ENCODE measurements at places on chromosomes 1 and 21.

GRCh38 chr1:205340676-205341075 lies 16.0 kb downstream of the KLHDC8A start:
- no peak for DNase-seq

- no peak for DNase-seq
Observed at GRCh38 chr1:52502789-52503188, 50.1 kb downstream of the TUT4 start.

- peak; percentile 90 for DNase-seq
Observed at GRCh38 chr1:155648207-155649147, 38.5 kb downstream of the MSTO1 start.

DNA sequence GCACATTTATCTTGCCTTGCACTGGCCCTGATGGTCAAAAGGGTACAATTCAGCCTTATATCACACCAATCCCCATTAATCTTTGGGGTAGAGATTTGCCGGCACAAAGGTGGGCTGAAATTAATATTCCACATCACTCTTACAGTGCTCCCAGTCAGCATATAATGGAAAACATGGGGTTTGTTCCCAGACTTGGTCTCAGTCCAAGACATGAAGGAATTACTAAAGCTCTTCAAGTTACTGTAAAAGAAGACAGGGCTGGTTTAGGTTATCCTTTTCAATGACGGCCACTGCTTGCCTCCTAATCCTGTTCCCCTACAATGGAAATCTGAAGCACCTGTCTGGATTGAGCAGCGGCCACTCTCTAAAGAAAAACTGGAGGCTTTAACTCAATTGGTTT lies 160.7 kb downstream of the IER5 start:
- no peak for DNase-seq

GRCh38 chr21:45551783-45552695 lies 9.8 kb upstream of the SLC19A1 start:
- DNase-seq: no peak

- DNase-seq: no peak
Observed at GRCh38 chr1:240797050-240797449, 185.1 kb upstream of the GREM2 start.

GRCh38 chr1:169885207-169885606 lies 8.5 kb downstream of the SCYL3 start:
- peak; percentile 41 for DNase-seq

DNA sequence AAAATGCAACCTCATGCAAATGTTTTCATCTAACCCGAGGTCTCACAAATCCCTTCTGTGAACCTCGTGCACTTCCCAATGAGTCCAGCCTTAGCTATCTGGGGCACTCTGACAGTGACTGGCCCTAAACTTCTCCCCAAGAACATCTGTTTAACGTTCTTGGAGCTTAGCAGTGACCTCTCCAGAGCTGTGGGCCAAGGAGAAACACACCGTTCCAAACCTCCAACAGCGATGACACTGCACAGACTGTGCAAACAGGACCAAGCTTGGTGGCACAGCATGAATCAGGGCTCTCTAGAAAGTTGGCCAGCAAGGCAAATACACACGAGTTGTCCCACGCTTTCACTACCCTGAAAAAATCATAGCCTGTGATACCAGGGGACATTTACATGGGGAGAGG lies 15.8 kb downstream of the BEND5 start:
- DNase-seq: peak; percentile 57

DNA sequence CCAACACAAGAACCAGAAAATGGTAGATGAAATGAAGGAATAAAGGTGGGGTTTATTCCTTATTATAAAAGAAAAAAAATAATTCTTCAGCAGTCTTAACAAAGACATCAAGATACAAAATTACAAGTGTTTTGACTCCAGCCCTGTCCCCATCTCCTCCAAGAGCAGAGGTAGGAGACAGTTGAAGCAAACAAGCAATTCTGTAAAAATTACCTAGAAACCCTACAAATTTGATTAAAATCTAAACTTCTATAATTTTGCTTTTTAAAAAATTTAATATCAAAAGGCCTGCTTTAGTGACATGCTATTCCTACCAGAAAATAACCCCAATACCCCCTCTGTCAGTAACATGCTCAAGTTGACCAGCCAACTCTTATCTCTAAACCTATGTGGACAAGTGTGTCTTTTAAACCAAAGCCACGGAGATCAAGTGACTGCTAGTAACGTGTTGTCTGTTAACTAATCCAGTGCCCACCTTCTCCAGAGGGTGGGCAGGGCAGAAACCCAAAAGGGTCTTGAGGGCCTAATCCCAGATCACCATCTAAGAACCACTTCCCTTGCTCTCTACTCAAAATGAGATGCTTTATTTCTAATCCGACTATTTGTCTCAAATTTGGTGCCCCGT lies 8.4 kb downstream of the GLUL start:
- DNase-seq: no peak

GRCh38 chr1:35715568-35716002 lies 3.1 kb downstream of the C1orf216 start:
- peak; percentile 84 for DNase-seq

DNA sequence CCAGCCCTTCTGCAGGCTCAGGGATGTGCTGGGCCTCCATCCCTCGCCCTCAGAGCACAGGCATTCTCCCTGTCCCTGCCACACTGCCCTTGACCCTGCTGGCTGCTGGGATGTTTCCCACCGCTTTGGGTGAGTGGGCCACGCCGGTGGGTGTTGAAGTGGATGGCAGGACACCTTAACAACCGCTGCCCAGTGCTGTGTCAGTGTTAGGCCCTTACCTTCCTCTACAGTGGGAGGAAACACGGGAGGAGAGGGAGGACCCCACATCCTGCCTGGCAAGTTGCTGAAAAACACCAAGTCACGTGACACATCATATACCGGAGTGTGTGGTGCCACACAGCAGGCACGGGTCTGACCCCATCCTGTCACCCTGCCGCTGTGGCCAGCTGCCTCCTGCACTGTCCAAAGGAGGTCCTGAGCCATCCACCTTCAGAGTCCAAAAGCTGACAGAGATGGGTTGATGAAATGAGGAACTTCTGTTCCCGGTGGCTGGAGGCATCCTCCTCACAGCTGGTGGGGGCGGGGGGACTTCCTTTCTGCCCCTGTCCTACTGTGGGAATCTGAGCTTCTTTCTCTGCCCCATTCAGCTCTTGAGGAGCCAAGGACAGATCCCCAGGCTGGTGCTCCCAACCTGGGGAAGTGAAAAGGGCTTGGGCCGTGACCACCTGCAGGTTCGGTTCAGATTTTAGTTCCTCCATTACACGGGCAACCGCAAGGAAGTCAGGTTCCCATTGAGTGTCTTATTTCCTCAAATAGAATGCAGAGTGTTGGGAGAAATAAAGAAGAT lies 3.2 kb upstream of the THEMIS2 start:
- no peak for DNase-seq

DNA sequence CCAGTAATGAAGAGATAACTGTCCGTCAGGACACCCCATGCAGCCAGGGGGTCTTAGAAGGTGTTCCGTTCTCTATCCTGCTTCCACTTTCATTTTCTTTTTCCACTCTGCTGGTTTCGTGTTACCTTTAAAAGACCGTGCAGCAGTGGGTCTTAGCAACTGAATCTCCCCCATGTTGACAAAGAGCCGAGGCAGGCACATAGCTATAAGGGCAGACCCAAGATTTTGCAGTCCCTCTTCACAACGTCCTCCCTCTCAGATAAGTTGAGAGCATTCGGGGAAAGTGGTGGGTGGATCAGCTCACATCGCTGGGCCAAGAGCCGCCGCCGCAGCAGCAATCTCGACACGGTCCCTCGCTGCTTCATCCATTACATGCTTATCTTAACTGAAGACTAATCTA lies 355.5 kb downstream of the LMO4 start:
- DNase-seq: peak; percentile 50

DNA sequence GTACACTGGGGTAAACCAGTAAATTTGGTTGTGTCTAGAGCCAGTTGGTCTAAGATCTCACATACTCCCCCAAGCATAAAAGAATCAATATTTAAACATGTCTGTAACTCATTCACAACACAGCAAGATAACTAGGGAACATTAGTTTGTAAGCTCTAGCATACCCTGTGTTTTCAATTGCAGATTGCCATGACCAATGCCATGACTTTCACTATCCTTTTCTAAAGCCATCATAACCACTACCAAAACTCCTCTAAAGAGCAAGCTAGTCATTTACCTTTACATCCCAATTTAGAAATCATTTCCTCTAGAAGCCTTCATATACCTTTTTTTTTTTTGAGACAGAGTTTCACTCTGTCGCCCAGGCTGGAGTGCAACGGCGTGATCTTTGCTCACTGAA lies 56.5 kb upstream of the PLA2G4A start:
- no peak for DNase-seq

GRCh38 chr1:202709276-202710041 lies 795 bp downstream of the SYT2 start:
- DNase-seq: peak; percentile 8

DNA sequence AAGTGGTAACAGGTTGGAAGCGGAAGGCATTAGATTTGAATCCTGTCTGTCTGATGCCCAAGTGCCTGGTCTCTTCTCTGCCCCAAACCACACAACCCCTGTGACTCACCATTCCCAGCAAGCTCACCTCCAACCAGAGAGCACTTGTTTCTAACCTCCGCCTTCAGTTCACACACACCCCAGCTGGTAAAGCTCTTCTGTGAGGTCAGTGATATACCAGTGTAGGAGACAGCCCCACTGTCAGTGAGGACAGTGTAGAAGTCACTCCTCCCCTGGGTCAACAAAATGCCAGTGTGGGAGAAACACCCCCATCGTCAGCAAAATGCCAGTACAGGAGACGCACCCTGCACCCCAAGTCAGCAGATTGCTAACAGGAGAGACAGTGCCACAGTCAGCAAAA lies 2.6 kb downstream of the RIMS3 start:
- no peak for DNase-seq

GRCh38 chr21:17537299-17537698 lies 24.5 kb downstream of the CXADR start:
- DNase-seq: peak; percentile 23

GRCh38 chr1:164780863-164781262 lies 221.9 kb downstream of the PBX1 start:
- peak; percentile 75 for DNase-seq

DNA sequence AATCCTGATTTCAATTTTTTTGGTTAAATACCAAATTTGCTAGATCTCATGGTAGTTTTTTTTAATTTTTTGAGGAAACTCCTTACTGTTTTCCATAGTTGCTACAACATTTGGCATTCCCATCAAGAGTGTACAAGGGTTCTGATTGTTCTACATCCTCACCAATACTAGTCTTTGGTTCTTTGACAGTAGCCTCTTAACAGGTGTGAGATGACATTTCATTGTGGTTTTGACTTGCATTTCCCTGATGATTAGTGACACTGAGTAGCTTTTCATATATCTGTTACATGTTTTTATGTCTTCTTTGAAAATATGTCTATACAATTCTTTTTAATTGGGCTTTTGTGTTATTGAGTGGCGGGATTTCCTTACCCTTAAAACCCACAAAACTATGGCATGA lies 20.9 kb upstream of the RGS13 start:
- DNase-seq: no peak

- no peak for DNase-seq
Observed at GRCh38 chr1:229131243-229132105, 139.4 kb upstream of the RAB4A start.

DNA sequence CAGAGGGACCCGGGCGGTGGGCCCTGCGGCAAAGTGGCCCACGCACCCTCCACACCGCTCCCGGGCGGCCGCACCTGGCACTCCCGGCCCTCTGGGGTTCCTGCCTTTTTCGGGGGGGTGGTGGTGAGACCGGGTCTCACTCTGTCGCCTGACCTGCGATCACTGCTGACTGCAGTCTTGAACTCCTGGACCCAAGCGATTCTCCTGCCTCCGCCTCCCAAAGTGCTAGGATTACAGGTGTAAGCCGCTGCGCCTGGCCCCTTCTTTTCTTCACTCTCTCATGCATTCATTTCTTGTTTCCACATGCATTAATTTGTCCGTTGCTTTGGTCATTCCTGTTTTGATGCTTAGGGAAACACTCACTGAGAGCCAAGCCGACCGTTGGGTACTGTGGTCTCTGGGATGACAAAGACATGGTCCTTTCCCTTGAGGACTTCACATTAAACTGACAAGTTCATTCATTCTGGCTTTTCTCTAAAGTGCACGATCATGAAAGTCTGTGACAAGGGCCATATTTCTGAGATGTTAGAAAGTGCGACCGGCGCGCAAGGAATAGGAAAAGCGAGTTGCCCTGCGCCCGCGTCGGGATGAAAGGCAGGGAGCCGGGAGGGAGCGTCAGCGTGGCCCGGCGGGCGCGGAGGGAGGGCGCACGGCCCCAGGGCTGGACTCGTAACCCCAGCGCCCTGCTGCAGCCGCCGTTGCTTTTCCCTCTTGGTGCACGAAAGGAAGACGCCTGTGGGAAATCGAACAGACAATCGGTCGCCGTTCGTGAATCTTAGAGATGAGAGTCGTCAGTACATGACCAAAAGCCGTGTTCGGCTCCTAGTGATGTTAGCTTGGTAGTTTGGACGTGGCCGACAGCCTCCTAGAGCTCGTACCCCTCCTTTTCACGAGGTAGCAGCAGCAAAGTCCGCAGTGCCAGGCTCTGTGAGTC lies 1.0 kb upstream of the MCOLN2 start:
- DNase-seq: peak; percentile 48

GRCh38 chr21:45811136-45811535 lies 167.6 kb downstream of the PCBP3 start:
- DNase-seq: no peak

DNA sequence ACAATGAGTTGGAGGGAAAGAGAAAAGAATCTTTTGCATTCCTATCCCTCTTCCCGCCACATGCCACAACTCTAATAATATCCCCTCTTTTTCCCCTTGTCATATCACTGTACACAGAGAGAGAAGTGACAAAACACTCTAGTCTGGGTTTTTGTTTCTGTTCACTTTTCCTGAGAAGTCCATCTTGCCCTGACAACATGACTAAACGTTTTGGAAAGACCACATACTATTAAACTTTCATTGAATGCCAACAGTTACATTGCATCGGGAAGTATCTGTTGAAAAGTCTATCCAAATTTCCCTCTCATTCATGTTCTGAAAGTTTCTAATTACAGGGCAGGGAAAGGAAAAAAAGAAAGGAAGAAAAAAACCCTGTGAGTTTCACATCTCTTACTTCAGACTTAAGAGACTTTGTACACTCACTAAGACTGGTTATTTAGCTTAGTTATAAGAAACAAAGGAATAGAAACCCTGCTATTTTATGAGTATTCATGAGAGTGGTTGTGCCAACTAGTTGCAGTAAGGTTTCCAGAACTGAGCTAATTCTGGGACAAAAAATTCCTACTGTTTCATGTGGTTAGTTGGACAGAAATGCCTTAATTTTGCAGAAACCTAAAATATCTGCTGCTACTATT lies 16.9 kb downstream of the PLA2G4A start:
- DNase-seq: no peak

- DNase-seq: no peak
Observed at GRCh38 chr1:224819861-224820260, 109.6 kb upstream of the DNAH14 start.

DNA sequence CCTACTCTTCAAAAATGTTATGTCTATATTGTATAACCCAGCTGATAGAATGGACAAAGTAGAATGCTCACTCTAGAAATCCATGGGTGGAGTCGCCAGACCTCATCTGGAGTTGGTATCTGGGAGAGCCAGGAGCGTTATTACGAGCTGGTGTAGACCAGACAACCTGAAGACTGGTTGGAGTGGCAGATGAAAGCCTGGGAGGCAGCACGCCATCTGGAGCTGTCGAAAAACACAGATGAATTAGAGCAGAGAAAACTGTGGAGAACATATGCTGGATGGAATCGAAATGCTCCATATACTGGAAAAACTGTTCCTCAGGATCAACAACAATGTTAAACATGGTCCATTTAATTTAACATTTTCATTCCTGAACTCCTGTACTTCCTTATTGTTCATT lies 333.6 kb downstream of the KCTD3 start:
- DNase-seq: no peak
